ENCODE measurements at places on chromosomes 2 and 18. TPM values are rescaled to one million over a fixed set of nuclear protein-coding genes. Genes with fewer than 3 reads are reported as not detected.

CNGA3 gene
- polyA plus RNA-seq = 0.03 TPM

DNA sequence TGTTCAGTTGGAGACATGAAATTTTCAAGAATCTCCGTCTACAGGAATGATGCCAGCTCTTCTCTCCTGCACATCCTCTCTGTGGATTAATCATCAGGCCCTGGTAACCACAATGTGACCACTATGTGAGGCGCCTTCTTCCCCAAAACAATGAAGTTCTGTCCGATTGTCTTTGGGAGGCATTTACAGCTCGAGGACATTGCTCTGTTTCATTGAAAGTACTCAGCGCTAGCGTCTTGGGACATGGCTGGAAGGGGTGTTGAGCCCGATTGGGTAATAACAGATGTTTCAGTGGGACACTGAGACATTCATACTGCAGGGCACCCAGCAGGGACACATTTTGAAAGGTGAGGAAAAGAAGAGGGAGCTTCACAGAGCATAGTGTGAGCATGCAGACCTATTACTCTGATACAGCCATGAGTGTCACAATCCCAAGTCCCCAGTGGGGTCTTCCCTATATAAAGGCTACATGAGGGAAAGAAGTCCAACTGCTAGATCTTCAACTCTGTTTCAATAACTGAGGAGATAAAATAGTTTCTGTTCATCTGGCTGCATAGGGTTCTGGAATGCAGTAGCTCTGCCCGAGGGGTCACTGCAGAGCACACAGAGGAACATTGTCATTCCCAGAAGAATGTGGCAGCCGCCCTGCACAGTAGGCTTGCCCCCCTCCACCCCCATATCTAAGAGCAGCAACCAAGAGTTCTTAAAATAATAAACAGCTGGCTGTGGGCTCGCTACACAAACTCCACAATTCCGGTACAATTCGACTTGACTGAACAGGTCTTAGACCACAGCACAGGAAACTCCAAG, 237.3 kb downstream of the OSR1 start:
- DNase-seq = no peak

GRCh38 chr2:88248280-88248828, 78.2 kb downstream of the THNSL2 start:
- DNase-seq = no peak

DNA sequence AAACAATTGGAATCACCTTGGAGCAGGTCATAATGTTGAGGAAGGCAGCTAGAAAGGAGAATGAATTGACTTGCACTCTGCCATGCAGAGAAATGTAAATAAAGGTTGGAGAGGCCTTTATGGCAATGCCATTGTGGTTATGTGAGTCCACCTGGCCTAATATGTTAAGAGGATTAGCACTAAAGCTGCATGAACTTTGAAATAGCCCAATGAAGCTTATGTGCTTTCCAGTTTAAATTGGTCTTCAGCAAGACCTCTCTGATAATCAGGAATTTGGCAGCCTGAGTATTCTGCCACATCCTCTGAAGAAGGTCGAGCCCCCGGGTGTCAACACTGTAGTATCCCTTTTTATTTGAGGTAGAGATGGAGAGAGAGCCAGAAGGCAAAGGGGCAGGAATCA, 464.9 kb downstream of the CDH2 start:
- no peak for DNase-seq

GRCh38 chr2:240596491-240596931, 10.0 kb downstream of the CAPN10 start:
- peak; percentile 23 for DNase-seq

- DNase-seq = peak; percentile 73
Observed at GRCh38 chr2:9836517-9836916, 6.8 kb upstream of the TAF1B start.

LDLRAD4 gene
- 1.8 TPM for polyA plus RNA-seq

DNA sequence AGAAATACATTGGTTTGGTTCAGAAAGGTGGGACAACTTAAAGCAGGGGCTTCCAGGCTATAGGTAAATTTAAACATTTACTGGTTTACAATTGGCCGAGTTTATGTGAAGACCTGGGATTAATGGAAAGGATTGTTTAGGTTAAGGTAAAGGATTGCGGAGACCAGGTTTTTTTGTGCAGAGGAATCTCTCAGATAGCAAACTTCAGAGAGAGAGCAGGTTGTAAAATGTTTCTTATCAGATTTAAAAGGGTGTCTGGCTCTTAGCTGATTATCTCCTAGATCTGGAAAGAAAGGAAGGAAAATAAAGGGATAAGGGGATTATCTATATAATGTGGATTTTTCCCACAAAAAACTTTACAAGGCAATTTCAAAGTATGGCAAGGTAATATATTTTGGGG, 101.3 kb downstream of the LCLAT1 start:
- DNase-seq = no peak

- no peak for DNase-seq
Observed at GRCh38 chr18:27520401-27520800, 335.3 kb upstream of the CHST9 start.

DNA sequence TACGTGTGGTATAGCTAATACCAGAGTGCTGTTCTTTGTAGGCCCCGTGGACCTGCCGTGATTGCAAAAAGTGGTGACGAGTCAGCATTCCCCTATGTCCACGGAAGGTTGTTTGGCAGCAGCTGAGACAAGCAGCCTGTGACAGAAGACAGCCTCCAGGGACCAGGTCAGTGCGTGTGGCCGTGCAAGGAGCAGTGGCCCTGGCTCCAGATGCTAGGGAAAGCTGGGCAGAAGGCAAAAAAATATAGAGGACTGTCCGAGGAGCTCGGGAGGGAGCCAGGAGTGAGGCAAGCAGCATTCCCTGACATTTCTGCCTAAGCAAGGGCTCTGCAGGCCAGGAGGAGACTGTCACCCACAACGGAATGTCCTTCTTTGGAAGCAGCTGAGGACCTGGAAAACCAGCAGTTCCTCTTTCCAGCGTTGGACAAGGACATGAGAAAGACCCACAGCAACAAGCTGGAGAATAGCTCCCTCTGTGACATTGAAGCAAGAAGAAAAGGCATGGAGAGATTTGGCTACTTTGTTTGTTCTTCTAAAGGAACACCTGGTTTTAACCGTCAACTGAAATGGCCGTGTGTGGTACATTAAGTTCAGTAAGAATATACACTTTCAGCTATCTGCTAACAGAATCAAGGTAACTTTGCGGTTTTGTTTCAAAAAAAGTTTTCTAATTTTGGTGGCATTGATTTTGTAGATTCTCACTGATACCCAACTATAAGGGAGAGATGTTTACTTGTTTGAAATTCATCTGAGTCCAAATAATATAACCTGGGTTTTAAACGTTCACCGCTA, 58.3 kb downstream of the NPAS2 start:
- DNase-seq = peak; percentile 71

YES1 gene
- polyA plus RNA-seq = 8.7 TPM

DNA sequence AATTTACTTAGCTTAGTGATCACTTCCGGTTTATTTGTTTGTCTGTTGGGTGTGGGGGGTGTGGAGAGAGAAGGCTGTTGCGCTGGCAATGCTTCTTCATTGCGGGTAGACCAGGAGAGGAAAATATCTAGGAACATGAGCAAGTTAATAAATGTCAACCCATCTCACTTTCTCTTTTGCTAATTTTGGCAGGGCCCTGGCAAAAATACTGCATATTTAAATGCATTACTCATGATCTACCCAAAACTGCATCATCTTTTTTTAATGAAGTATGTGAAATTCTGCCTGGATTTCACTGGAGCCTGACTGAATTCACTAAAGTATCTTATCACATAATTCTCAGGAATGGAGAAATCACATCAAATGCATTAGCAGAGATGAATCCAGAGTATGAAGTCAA, 1131.0 kb upstream of the NXPH2 start:
- no peak for DNase-seq

- no peak for DNase-seq
Observed at GRCh38 chr2:15084826-15085489, 452.4 kb downstream of the LRATD1 start.

LIPT1 gene
- 9.7 TPM for polyA plus RNA-seq

- no peak for DNase-seq
Observed at GRCh38 chr2:10179422-10179821, 56.9 kb downstream of the RRM2 start.
